ENCODE measurements at places on chromosomes 3 and 15. TPM values are rescaled to one million over a fixed set of nuclear protein-coding genes. Genes with fewer than 3 reads are reported as not detected.
A peak's percentile ranks its signal among the peaks of the same experiment; 100 is the strongest.

GRCh38 chr3:111998636-111999483 is at the start of gene TAGLN3:
TAGLN3 (plus strand) TSS chr3:111998922; CDS start chr3:111999423, 501 bp downstream.
- DNase-seq: no peak

- DNase-seq: peak; percentile 19
Measured at GRCh38 chr3:157175691-157176507, 16.0 kb upstream of the CCNL1 start.

GRCh38 chr15:59406446-59406845 is 31.5 kb upstream of the FAM81A start:
- no peak for DNase-seq

DNA sequence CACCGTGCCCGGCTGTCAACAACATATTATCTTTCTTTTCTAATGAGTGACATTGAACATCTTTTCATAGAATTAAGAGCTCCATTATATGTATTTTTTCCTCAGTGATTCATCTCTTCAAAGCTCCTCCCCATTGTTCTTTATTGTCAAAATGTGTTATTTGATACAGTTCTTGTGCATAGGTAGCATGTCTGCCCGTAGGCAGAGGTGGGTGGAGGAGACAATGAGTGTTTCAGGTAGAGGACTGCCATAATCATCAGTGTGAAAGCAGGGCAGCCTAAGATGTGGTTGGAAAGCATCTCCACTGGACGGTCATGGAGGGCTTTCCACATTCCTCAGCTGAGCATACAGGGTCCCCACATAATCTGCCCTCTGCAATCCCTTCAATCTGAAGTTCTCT is 452.0 kb upstream of the MCTP2 start:
- DNase-seq: no peak

The SLC28A2 gene
- total RNA-seq: not detected

DNA sequence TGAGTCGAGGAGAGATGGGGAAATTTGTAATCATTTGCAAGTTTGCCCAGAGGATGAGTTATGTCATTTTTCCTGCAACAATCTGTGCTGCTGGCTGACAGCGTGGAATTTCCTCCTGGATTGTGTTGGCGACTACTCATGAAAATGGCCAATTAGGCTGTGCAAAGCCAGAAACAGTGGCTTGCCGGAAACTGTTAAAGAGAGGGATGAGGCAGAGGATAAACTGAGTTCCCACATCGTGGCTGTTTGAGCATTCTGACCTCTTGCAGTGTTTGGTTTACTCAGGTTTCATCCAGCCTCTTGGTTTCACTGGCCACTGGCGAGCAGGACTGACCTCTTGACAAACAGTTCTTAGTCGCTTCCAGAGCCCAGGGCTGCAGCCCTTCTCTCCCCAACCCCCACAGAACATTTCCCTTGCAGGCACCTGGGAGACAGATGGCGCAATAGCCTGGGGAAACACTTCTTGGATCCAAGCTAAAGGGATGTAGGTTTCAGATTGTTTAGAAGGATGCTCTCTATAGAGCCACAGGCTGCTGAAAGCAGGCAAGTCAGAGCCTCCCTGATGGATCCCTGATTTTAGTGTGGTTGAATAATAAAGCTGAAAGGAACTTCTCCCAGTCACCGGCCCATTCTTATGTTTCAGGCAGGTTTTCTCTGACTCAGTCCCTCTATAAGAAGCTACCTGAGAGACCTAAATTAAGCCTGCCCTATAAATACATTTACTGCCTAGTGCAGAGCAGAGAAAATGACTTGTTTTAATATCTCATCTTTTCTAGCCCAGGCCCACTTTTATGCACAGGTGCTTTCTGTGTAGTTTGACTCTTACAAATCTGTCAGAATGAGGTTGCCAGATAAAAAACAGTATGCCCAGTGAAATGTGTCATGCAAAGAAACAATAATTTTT is 92.8 kb upstream of the UBE2E1 start:
- peak; percentile 51 for DNase-seq

DNA sequence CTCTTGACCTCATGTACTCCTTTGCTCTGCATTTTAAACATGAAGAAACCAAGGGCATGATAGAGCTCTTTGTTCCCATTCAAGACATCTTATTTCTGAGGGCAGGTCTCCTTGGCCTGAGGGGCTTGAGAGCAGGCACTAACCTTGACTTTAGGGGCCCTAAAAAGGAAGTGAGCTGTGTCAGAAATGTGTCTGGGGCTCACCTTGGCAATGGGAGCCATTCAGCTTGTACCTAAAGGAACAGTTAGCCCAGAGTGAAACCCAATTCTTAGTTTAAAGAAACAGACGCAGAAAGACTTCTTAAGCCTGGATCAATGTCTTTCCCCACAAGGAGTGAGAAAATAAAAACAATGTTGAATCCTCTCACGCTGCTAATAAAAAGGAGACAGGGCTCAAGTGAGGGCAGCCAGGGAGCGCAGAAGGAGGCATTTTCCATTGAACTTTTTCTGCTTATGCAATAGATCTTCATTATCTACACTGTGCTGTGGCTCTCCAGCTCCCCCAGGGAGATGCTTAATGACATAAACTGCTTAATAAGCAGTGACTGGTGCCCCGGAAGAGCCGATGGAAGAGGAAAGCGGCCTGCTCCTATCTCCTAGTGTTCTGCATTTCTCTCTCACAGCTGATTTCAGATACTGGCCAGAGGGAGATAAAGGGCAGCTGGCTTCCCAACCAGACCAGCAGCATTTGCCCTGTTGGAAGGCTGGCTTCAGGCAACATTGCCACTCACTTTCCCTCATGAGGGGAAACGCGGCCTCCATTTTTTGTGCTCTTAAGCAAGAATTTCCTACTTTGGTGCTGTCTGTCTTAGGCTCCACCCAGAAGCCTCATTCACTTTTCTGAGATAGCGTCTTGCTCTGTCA is 152.0 kb downstream of the OPA1 start:
- peak; percentile 60 for DNase-seq

DNA sequence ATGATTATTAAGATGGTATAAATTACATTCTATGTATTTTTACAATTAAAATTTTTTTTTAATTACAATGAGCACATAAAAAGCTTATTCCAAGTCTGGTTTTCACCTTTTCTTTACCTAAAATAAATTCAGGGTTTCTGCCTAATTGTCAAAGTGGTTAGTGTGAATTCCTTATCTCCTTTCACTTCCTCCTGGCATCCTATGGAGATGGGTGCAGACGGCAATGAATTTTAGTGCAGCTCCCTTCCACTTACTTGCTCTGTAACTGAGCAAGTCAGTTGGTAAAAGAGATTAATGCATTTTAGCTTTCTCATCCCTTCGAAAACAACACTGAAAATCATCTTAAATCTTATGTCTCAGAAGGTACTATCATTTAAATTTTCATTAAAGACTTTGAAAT is 13.1 kb downstream of the HDGFL3 start:
- no peak for DNase-seq

DNA sequence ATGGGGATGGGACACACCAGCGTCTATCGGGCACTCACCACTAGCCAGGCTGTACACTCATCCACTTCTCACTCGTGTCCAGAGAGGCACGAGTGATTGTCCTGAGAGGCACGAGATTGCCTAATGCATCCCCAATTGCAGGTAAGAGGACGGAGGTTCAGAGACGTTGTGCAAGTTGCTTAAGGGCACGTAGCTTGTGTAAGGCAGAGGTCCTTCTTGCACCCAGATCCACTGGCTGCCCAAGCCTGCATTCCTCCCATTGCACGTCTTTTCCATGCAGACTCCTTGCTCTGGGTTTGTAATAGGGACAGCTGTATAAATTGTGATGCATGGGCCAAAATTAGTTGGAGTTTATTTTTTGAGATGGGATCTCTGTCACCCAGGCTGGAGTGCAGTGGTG is 264.3 kb downstream of the PLCL2 start:
- no peak for DNase-seq

DNA sequence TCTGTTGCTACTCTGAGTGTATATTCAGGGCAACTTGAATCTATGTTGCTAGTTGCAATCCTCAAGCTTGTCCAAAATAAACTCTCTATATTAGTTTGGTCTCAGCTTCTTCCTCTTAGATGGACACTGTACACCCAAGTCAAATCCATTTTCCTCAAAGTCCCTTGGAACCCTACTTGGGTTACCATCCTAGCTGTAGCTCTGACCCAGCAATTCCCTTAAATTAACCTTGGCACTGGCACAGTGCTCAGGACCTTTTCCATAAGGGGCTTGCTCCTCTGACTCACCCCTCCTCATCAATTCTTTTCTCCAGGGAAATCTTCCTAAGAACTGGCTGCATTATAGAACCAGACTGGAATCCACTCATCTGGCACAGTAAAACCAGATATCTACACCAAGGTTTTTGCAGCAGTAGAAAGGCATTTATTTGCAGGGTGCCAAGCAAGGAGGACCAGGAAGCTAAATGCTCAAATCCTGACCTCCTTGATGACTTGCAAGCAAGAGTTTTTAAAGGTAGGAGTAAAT is 44.9 kb upstream of the B3GALNT1 start:
- no peak for DNase-seq

The TNNC1 gene
- 2.2 TPM for total RNA-seq

GRCh38 chr3:184341925-184342324 is 4.5 kb downstream of the FAM131A start:
- DNase-seq: no peak

DNA sequence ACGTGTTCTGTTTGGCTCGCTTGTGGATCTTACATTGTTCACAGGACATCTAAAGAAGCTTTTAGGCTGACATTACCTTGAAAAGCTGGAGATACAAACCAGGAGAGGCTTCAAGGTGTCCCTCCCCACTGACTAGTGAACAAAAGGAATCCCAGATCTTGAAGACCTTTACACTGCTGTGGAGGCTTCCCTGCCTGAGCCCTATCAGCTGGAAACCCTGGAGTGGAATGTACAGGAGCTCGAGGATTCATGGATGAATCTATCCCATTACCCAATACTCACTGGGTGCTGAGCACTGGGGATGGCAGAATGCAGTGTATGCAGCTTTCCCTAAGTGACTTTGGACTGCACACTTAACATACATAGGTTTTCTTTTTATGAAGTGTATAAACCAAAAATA is 82.3 kb upstream of the MFGE8 start:
- DNase-seq: no peak

The CADPS gene
- total RNA-seq: 10.1 TPM

The SLC12A1 gene
- 33.5 TPM for total RNA-seq

DNA sequence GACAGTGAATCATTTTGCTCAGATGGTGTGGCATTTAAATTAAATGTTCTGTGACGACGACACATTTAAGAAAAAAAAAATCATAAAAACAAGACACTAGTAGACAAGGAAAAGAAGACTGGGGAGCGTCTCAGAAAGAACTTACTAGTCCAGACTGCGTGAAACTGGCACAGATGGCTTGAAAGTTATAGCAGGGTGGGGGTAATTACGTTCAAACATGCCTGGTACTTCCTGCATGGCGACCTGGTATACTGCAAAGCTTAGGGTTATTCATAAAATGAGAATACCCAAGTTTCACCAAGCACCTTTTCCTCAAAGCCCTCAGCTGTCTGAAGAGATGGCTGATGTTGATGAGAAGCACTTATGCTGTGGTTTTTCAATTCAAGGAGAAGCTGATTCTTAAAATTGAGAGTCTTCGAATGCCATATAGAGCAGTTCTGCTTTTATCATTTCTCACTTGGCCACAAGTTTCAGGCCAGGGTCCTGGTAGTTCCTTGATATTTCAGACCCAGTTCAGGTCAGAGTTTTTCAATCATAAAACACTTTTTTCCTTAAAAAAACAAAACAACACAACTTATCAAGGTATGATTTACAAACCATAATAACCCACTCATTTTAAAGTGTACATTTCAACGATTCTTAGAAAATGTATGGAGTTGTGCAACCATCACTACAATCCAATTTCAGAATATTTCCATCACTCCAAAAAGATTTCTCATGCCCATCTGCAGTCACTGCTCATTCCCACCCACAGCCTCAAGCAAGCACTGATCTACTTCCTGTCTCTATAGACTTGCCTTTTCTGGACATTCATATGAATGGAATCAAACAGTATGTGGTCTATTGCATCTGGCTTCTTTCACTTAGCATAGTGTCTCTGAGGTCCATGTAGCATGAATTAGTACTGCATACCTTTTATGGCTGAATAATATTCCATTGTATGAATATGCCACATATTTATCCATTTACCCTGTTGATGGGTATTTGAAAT is 24.7 kb downstream of the PCOLCE2 start:
- no peak for DNase-seq

The CCDC13 gene
- total RNA-seq: not detected

- DNase-seq: no peak
Measured at GRCh38 chr15:33200903-33201302, 6.4 kb upstream of the FMN1 start.

DNA sequence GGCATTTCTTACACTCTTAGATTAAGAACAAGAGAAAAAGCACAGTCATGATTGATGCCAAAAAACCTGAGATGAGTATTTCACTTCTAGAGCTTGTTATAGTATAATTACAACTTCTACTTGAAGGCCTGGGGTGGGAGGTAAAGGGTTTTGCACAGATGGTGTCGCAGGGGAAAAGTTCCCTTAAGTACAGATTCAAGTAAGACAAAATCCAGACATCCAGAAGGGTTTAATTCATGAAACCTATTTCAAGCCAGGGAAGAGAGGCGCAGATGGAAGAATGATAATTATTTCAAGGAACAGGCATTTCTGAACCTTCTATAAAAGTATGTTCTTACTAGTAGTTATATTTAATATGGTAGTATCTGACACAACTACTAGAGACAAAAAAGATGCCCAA is 70.6 kb downstream of the TM4SF4 start:
- peak; percentile 73 for DNase-seq

GRCh38 chr15:28004143-28005003 is 94.7 kb downstream of the OCA2 start:
- no peak for DNase-seq

GRCh38 chr15:31867536-31868442 is 162.5 kb upstream of the CHRNA7 start:
- peak; percentile 35 for DNase-seq

- no peak for DNase-seq
Measured at GRCh38 chr3:107701299-107701698, 178.5 kb downstream of the BBX start.

DNA sequence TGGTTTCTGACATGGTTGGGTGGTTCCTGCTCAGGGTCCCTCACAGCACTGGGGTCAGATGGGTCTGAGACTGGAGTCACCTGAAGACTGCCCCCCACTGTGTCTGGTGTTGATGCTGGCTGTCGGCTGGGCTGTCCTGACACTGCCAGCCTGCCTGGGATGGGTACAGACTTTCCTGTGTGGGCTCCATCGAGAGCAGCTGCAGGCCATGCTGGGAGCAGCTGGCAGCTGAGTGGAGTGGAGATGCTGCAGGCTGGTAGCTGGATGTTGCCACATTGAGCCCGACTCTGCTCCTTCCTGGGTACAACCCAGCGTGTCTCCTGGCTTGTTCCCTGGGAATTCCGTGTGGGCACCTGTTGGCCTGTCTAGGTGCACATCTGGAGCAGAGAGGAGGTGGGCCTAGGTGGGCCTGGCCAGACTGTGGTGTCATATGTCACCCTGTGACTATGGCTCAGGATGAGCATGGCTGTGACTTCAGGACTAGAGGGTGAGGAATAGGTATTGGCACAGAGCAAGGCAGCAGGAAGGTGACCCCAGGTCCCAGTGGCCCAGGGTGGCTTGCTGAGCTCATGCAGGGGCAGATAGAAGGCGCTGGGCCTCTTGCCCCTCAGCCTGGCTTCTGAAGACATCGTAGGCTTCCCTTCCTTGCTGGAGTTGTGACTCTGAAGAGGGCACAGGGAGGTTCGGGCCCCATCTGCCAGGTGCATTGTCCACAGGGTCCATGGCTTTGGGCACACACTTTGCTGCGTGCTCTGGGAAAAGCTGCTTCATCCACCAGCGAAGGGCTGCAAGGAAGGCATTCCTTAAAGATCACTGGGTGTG is 40.0 kb upstream of the PRR23E start:
- no peak for DNase-seq

- DNase-seq: no peak
Measured at GRCh38 chr3:63069806-63070475, 194.7 kb upstream of the CADPS start.
